ENCODE measurements at places on chromosomes 13 and 19.

- DNase-seq = no peak
Observed at GRCh38 chr19:49441960-49442350, 628 bp upstream of the SLC17A7 start.

GRCh38 chr19:49855676-49856573, 5.0 kb downstream of the PTOV1 start:
- no peak for DNase-seq

- no peak for DNase-seq
Observed at GRCh38 chr13:45527699-45528462, 63.1 kb downstream of the COG3 start.

GRCh38 chr13:45896285-45896684, 44.7 kb upstream of the SIAH3 start:
- DNase-seq = no peak

- no peak for DNase-seq
Observed at GRCh38 chr13:30049692-30050091, 199.3 kb upstream of the UBL3 start.

Data from GM10248 (cell line).